ENCODE measurements at places on chromosomes 13 and 19.

DNA sequence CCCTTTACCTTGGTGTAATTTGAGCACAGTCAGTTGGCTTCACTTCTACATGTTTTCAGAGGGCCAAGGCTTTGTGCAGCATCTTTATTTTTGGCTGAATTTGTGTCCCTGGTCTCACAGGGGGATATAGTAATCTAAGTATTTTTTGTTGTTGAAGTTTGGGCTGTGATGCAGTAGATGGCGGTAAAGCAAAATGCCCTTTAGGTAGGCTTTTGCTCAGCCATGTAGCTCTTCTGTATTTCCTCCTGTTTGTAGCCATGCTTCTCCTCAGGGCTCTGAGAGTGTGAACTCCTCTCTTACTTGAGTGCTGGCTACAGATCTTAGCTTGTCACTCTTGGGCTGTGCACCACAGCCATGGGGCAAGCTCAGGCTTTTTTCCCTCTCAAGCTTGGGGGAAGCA, 328.6 kb downstream of the SLITRK5 start:
- DNase-seq, result no peak

DNA sequence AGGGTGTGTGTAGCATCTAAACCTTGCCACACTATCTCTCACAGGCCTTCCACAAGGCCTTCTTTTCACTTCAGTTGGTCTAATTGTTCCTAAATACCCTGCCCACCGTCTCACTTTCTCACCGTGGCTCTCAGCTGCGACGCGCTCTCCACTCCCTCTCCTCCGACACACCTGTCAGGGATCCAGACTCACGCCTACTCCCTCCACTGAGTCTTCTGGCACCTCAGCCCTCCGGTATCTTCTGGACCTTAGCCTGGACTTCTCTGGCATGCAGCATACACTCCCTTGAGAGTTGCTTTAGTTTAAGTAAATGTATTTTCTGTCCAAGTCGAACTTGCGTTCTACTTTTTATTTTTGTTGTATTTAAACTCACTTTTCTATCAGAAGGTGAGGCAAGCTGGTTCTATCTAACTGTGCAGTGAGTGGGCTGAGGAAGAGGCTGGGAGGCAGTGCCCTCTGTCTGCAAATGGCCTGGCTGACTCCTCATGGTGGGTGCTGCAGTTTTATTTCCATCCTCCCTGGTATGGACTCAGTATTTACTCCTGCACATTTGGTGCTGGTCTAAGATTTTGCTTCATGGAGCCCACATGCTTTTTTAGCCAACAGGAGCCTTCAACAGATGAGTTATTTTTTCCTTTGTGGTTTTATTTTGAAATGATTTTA, 28.5 kb upstream of the ARGLU1 start:
- DNase-seq, result no peak

DNA sequence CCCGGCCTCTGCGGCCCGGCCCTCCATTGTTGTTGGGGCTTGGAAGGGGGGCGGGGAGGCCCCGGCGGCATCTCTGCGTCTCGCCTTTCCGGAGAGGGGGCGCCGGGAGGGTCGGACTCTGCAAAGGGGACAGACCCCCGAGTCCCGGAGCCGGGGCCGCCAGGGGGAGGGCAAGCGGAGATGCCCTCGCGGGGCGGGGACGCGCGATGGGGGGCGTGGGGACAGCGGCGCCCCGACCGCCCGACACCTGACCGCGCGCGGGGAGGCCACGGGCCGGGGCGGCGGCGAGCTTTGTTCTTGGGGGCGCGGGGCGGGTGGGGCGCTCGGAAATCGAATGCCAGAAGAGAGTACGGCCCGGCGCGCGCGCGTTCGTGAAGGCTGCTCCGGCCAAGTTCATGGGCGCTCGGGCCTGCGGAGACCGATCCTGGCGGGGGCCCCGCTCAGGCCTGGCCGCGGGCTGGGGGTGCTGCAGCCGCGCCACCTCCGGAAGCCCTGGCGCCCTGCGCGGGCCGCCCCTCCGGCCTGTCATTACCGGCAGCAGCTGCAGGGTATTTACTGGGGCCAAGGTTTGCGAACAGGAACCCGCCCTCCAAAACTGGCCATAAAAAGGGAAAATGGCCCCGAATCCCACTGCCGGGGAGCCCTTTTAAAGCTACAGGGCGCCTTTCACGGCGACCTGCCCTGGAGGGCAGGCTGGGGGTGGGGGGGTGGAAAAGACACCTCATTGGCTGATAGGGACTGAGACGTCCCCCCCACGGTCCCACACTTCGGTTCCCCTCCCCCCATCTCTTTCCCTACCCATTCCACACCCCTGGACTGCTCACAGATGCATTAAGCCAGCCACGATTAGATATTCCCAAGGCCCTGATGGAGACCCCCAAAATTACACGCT, 11.1 kb upstream of the NANOS3 start:
- DNase-seq, result no peak

DNA sequence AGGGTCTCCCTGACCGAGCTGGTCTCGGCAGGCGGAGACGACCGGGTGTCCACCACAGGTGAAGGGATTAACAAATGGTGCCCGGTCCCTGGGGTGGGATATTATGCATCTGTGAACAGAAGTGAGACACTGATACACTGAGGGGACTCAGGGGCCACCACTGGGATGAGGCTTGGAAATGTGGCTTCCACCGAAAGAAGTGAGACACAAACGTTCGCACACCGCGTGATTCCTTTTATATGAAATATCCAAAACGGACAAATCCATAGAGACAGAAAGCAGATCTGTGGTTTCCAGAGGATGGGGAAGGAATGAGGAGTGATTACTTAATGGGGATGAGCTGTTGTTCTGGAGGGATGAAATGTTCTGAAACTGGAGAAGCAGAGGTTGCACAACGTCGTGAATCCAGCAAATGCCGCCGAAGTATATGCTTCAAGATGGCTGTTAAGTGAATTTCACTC, 47.5 kb downstream of the C13orf46 start:
- DNase-seq, result no peak

- no peak for DNase-seq
Observed at GRCh38 chr13:83618966-83619365, 263.3 kb downstream of the SLITRK1 start.

- DNase-seq, result no peak
Observed at GRCh38 chr13:85755123-85755522, 44.1 kb downstream of the SLITRK6 start.

DNA sequence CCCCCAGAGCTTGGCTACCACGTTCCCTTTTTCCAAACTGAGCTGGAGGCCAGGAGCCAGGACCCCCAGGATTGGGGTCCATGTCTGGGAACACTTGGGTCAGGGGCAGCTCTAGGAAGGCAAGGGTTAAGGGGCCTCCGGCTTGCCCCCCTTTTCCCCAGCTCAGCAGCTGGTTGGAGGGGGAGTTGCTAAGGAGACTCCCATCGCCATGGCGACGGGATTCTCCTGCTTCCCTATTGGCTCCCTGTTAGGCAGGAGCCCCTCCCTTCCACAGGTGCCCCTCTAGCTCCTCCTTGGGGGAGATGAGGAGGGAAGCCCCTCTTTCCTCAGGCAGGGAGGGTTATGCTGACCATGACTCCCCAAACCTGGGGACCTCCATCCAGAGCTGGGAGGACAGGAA, 33.9 kb downstream of the PDE4A start:
- DNase-seq, result no peak

DNA sequence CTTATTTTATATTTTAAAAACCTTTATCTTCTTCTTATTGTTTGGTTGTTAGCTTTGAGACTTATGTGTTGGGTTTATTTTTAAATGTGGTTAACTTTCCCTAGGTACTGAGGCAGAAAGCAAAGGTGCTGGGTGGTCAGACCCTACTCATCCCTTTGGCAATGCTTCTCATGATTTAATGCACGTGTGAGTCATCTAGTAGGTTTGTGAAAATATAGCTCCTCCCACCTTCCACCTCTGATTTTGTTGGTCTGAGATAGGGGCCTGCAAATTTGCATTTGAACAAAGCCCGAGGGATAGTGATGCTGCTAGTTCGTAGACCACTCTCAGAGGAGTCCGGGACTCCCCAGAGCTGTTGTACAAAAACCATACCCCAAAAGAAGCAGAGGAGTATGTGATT, 771.3 kb upstream of the ARGLU1 start:
- no peak for DNase-seq

- no peak for DNase-seq
Observed at GRCh38 chr19:38721979-38722773, 22.1 kb downstream of the CAPN12 start.

- DNase-seq, result peak; percentile 100
Observed at GRCh38 chr13:19863323-19864023, at the start of gene ZMYM5. Gene ZMYM5, minus strand, starts transcription at chr13:19863649. Its CDS starts 11,469 bp downstream, at chr13:19852180.

- no peak for DNase-seq
Observed at GRCh38 chr19:44260695-44261446, 1.2 kb downstream of the ZNF233 start.

- DNase-seq, result no peak
Observed at GRCh38 chr19:456547-457110, 4.2 kb downstream of the SHC2 start.

DNA sequence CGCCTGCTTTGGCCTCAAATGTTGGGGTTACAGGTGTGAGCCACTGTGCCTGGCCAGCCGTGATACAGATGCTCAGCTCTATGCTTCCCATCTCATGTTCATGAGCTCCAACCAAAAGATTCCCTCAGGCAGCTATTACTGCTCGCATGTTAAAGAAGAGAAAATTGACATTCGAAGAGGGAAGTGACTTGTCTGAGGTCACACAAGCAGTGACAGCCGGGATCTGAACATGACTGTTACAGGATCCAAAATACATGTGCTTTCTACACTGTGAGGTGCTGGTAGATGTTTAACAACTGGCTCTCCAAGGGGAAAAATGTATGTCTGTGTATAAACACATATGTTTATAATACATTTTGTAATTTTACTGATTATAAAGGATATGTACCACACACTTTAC, 11.3 kb downstream of the FPR1 start:
- DNase-seq, result no peak

GRCh38 chr19:31485472-31485871, 136.2 kb upstream of the TSHZ3 start:
- no peak for DNase-seq

DNA sequence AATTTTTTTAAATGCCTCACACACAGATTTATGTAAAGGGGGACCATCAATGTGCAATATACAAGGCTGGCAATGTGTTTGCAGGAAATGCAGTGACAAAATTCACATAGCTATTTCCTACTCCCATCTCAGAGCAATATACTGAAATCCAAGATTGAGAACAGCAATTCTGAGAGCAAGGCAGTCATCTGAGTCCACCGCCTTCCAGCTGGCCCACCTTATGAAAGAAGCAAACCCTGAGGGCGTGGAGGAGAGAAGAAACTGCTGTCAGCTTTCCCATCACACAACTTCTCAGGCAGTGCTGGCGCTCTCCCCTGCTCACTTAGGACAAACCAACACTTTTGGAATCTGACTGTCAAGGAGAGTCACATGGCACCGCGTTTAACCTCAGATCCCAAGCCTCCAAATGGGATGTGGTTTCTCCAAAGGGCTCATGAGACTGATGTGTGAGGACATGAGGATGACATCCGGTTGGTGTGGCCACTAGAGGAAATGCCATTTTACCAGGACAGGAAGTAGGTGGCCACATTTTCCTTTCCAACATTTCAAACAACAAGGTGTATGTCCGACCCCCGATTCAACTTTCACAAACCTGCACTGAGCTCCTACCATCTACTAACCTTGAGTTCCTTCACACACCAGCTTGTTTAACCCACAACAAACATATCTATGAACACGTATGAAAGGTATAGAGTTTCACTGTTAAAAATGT, 3.7 kb upstream of the DOCK9 start:
- no peak for DNase-seq

GRCh38 chr13:70043685-70044084, 63.9 kb upstream of the ATXN8OS start:
- DNase-seq, result no peak

DNA sequence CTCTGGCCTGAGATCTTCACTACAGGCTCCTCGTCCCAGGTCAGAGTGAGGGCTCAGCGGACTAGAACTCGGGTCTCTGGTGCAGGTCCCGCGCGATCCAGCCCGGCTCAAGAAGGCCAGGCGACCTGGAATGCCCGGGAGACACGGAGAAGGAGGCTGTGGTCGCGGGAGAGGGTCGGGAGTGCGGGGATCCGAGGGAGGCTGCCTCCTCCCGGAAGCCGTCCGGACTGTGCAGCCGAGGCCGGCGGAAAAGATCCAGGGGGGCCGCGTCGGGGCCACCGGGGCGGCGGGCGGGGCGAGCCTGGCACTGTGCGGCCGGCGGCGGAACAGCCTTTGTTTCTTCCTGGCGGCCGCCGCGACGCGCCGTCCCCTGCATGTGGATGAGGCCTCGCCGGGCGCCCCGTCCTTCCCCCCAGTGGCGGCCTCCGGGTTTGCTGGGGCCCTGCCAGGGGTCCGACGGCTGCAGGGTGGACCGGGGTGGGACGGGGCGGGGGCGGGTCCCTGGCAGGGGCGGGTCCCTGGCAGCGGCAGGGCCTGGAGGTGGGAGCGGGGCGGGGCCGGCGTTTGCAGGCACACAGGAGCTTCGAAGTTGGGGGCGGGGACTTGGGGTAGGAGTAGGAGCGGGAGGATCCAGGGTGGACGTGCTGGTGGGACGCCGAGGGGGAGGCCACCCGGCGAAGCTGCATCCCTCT, 1.0 kb upstream of the SLC7A10 start:
- no peak for DNase-seq

GRCh38 chr19:5035105-5035761, 66.3 kb downstream of the KDM4B start:
- DNase-seq, result no peak

- DNase-seq, result no peak
Observed at GRCh38 chr13:20826843-20827560, 53.2 kb upstream of the EEF1AKMT1 start.

GRCh38 chr13:27599845-27600553, 20.3 kb downstream of the LNX2 start:
- no peak for DNase-seq

DNA sequence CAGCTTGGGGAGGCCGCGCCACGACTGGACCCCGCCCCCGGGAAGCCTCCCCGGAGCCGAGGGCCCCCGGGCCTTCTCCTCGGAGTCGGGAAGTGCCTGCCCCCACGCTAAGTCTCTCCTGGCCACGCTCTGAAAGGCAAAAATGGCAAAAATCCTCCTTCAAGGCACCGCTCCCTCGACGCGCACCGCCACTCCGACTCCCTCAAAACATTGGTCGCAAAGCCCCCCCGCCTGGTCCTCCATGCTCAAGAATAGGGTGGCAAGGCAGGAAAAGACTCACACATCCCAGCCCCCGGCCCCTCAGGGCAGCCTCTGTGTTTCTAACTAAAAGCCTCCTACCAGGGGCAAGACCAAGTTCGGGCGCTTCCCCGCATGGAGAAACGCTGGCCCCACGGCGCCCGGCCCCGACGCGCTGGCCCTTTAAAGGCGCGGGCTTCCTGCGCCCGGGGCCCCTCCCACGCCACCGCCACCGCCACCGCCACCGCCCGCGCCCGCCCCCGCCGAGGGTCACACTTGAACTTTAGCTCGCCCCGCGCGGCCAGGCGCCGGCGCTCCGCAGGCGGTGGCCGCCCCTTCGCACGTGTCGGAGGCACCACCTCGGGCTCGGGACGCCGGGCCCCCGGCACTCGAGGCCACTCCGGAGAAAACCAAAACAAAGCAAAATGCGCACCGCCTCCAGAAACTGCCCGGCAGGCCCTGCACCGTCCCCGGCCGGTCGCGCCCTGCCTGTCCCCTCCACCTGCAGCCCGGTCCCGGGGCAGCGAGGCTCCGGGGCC, 1.9 kb downstream of the FOXO1 start:
- no peak for DNase-seq

GRCh38 chr19:36488846-36489117, 579 bp downstream of the ZNF566 start:
- DNase-seq, result no peak
